ENCODE measurements at places on chromosomes 7 and 10. TPM values are rescaled to one million over a fixed set of nuclear protein-coding genes. Genes with fewer than 3 reads are reported as not detected.

The FGFR2 gene
- 28.8 TPM for polyA plus RNA-seq

- DNase-seq: no peak
These were observed 2.8 kb downstream of the TET1 start for GRCh38 chr10:68562661-68563570.

- DNase-seq: no peak
These were observed 11.7 kb upstream of the MKI67 start for GRCh38 chr10:128137877-128138276.

DNA sequence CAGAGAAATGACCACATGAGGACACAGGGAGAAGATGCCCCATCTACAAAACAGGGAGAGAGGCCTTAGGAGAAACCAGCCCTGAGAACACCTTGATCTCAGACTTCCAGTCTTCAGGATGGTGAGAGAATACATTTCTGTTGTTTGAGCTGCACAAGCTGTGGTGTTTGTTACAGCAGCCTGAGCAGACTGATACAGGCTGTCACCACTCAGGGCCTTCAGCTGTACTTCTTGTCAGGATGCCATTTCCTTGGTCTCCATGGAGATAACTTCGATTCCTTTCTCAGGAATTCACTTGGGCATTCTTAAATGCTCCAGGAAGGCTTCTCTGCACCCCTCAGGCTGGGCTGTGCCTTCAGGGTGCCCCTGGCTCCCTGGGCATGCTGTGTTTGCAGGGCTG, 85.7 kb upstream of the IGFBP3 start:
- no peak for DNase-seq

All from urinary bladder (tissue), 4 donors.